ENCODE measurements at places on chromosomes 4 and X.

DNA sequence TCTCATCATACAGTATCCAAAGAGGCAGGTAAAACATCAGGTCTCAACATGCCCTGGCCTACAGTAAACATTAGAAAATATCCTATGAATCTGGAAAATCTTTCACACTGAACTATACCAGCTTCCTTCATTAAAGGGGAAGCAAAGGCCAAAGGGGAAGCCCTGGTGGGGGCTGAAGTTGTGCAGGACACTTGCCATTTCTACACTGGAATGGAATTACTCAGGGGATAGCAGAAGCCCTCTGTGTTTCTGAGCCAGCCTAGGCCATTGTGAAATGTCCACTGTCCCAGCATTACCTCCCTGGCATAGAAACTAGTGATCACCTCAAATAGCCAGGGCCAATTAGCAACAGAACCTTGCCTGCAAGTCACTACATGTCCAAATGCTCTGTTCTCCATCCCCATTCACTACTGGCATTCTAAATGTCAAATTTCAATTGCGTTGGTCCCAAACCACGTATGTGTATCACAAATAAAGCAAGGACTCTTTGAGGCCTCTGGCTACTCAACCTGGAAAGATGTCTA, 429.9 kb downstream of the AFF2 start:
- DNase-seq = no peak

GRCh38 chrX:136121788-136122187, 25.5 kb upstream of the FHL1 start:
- DNase-seq = no peak

DNA sequence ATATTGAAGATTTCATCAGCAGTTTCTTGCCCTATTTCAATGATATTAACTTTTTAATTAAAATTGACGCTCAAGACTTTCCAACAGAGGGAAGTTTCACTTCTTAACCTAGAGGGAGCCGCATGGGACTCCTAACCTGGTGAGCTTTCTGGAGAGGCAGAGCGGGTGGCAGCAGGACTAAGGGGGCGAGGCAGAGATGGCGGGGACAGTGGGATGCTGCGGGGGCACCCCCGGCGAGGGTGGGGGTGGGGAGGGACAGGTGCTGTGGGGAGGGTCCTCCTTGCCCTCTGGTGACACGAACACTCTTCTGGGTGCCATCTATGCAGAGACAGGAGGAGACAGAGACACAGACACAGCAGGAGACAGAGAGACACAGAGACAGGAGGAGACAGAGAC, 104.4 kb downstream of the ADRA2C start:
- DNase-seq = no peak

DNA sequence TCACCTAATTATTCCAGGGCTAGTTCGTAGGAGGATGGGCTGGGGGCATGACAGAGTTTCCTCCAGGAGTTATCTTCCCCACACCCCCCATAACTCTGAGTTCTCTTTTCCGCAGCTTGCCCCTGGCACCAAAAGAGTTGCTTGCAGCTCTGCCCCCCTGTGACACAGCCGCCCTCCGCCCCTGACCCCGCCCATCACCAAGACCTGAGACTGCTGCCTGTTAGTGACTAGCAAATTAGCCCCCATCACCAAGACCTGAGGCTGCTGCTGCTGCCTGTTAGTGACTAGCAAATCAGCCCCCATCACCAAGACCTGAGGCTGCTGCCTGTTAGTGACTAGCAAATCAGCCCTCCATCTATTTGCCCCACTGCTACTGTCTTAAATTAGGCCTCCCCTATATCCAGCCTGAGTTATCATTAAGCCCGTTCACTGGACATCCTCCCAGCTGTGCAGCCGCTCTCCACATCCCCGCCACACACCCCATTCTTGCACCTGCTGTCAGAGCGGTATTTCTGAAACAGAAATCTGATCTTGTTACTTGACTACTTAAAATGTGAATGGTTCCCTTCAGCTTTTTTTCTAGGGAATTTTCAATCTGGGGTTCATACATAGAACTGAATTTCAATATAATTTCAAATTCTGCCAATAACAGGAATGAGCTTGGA, 1.5 kb upstream of the PAPSS1 start:
- no peak for DNase-seq

DNA sequence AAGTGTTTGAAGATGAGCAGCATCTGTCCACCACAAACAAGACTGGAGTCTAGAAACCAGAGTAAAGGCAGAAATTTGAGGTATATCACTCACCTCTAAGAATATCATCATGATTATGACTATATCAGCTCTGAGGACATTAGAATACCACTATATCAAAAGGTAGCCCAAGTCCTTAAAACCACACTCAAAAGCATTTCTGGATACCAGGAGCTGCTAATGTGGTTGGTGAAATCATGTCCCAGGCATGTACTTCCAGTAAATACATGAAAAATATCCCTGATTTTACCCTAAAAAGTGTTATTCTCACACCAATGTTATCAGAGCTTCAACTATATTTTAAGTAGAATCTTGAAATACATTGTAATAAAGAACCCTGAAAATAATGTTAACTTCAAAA, 136.3 kb upstream of the SMAD1 start:
- DNase-seq = no peak

- DNase-seq = no peak
Measured at GRCh38 chr4:26937567-26937966, 76.9 kb downstream of the STIM2 start.

GRCh38 chr4:124940387-124940786, 227.9 kb upstream of the ANKRD50 start:
- no peak for DNase-seq

- DNase-seq = no peak
Measured at GRCh38 chr4:107719207-107719921, 670 bp downstream of the PAPSS1 start.

- peak; percentile 2 for DNase-seq
Measured at GRCh38 chr4:66430856-66431255, 760.6 kb upstream of the EPHA5 start.

- no peak for DNase-seq
Measured at GRCh38 chr4:184413261-184414046, 60.9 kb downstream of the IRF2 start.

GRCh38 chr4:34893382-34893781, 1350.9 kb downstream of the ARAP2 start:
- DNase-seq = no peak

GRCh38 chr4:25956260-25956659, 42.2 kb downstream of the SMIM20 start:
- DNase-seq = no peak

GRCh38 chr4:99722725-99723124, 65.1 kb upstream of the C4orf54 start:
- no peak for DNase-seq

DNA sequence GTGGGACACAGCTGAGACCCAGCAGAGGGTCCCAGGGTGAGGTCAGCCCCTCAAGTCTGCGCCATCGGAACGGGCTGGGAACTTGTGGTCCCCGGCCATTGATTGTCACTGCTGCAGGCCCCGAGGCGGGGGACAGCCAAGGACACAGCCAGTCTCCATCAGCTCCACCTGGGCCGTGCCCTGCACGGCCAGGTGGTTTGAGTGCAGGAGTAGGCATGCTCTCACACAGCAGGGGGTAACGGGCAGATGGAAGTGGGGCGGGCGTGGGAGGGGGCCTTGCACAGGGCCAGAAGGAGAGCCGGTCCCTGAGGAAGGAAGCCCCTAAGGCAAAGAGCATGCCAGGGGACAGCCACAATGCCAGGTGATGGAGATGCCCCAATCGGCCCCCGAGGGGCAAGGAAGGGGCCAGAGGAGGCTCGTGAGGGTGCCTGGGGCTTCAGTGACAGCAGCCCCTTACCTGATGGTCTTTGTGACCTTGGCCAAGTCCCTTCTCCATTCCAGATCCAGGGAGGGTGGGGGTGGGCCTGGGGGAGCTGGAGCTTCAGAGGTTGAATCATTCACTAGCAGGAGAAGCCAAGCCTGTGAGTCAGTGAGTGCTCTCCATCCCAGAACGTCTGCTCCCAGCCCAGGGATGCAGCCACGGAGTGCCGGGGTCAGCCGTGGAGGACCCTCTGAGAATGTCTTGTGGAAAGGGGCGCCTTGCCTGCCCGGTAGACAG, 2.3 kb downstream of the ATP2B3 start:
- DNase-seq = no peak

- DNase-seq = no peak
Measured at GRCh38 chrX:101745046-101745445, 85.4 kb upstream of the ARMCX2 start.

GRCh38 chr4:152810715-152811287, 31.0 kb downstream of the ARFIP1 start:
- DNase-seq = no peak

DNA sequence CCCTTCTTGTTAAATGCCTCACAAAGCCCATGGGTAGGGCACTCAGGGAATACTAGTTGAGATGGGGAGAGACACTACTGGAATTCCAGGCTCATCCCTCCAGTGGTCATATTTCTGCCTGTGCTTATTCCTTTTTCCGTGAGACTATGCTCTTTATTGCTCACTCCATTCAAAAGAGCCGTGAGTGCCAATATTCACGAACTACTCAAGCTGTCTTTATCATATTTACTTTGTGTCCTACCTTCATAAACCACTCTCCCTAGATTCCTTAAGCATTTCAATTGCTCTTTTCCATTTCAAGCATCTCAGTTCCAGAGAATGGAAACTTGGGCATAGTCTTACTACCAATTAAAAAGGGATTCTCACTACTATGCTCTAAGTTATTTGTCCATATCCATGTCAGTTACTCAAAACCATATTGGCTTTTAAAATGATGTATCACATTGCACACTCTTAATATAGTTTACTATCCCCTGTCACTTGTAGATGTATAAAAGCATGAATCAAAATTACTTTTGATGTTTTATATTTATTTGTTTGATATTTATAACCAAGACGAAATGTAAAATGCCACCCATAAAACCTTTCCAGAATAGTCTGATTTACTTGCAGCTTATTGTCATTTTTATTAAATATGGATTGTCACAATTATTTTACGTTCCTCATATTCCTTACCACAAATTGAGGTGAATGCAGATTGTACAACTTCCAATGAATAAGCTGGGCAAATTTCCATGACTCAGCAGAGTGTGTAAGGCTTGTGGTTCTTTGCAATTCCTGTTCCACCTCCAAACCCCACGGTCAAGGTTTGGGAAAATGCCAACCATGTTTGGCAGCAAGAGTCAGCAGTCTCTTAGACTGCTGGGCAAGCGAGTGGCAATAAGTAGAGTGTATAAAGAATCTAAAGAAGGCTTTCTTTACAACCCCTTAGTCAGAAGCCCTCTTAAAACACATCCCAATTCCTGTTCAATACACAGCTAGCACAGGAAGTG, 24.4 kb downstream of the ENOX2 start:
- no peak for DNase-seq

GRCh38 chrX:74232859-74233258, 71.1 kb upstream of the ZCCHC13 start:
- no peak for DNase-seq

DNA sequence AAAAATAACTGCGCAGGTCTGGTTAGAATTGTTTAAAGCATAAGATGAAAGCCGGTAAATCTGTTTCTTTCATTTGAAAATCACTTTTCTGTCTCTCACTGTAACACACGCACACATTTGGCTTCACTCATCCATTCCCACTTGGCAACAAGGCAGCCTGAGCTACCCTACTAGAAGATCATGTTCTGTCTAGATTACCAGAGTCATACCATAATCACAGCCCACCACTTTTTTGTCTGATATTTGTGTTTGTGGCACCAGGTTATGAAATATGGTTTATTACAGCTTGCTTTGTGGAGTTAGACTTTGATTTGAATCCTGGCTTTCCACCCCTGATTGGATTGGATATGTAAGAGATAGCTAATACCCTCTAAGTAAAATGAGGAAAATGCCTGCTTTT, 2.2 kb downstream of the USO1 start:
- DNase-seq = no peak

DNA sequence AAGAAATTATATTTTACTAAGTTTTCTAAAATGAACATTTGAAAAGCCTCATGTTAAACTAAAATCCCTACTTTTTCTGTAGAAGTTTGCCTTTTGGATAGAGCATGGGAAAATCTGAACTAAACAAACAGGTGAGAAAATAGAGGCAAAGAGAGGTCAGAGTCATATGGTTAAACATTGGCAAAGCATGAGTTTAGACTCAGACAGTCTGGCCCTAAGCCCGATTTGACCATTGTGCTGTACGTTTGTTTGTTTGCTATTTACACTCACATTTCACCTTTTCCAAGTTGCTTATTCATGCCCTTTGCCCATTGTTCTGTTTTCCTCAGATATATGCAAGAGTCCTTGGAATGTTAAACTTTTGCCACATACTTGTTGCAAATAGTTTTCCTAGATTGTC, 85.4 kb downstream of the TIGD2 start:
- no peak for DNase-seq

GRCh38 chr4:30294295-30294694, 425.9 kb upstream of the PCDH7 start:
- DNase-seq = no peak

DNA sequence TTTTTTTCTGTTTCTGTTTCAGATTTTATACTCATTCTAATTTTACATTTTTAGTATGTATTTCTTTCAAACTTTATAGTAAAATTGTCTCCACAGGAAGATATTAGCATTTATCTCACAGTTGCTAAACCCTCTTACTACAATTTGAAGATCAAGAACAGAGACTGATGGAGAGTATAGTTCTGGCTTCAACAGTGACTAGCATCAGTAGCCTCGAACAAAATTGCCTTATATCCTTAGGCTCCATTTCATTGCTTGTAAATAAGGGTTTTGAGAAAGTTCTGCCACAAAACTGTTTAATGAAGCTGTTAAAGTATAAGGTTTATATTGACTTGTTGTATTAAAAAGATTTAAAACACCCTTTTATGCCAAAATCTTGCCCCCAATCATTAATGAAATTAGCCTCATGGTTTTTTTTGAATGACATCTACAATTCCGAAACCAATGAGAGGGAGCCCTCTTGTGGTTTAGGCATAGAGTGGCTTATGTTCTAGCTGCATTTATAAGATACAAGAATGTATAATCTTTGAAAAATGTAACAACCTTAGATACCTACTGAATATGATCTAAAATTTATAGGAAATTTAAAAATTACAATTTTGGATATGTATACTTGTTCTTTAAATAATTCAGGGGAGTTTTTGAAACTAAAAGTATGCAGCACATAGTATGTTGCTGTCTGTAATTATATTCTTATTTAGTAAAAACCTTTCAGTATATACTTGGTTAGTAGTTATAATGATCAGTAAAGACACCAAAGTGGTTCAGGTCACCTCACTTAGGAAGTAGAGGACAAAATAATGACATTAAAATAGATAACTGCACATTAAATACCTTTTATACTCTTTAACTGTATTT, 109.8 kb upstream of the HPGD start:
- peak; percentile 9 for DNase-seq

DNA sequence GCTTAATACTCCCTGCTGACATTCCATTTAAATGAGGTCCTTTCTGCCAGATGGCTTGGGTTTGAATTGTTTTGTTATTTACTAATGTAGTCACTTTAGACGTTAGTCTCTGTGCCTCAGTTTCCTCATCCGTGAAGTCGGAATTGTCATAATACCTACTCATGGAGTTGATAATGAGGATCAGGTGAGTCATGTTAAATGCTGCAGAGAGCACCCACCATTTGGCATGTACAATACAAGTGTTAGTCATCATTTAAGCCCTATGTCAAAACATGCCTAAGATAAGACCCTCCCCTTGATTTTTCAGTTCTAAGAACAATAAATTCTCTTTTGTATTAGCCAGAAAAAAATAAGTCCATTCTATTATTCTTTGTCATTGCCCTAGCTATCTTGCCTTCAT, 534.8 kb upstream of the HTR2C start:
- no peak for DNase-seq

- no peak for DNase-seq
Measured at GRCh38 chr4:67624939-67625338, 66.4 kb downstream of the STAP1 start.

Data from NT2/D1 (cell line).